Activated CD8-positive, alpha-beta memory T cell treated with anti-CD3 and anti-CD28 coated beads for 24 hours (primary cell): ENCODE measurements at places on chromosomes 13 and 19.

GRCh38 chr19:48821633-48822032, 10.8 kb upstream of the BCAT2 start:
- DNase-seq, result no peak

GRCh38 chr13:64688893-64689677, 2541.1 kb downstream of the PCDH9 start:
- DNase-seq, result no peak

DNA sequence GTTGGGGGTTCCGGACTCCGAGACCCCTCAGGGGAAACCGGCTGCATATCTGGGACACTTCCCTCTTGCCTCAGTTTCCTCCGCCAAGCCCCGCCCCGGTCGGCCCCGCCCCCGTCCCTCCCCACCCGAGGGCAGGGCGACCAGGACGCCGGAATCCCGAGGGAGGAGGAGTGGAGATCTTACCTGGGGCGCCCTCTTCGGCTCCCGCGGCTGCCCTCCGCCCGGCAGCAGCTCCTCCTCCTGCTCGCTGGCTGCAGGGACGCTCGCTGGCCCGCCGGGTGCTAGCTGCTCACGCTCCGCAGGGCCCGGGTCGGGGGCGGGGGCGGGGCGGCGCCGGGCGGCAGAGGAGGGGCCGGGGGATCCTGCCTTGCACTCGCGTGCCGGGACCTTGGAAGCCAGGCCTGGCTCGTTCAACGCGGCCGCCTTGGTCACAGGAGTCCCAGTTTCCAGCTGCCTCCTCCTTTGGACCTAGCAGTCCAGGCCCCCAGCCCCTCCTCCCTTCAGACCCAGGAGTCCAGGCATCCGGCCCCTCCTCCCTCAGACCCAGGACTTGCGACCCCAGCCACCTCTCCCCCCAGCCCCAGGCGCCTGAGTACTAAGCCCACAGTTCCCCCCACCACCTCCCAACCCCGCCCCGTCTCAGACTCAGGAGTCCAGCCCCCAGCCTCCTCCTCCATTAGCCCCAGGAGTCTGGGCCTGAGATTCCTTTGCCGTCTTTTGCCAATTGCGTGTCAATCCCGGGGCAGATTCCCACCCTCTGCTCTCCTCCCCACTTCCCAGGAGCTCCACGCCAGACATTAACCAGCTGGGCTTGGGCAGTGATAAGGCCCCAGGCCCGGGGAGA, at the start of gene NTF4:
NTF4 (minus strand) TSS at position 51 of the 844 bp plus-strand sequence. CDS start 2,821 bp downstream, outside the sequence.
- no peak for DNase-seq

GRCh38 chr19:6459262-6460098, at the start of gene SLC25A23:
TSS of gene SLC25A23 (minus strand) at chr19:6459792. CDS start at chr19:6459628, 164 bp downstream.
- DNase-seq, result peak; percentile 84

GRCh38 chr19:11506101-11506555, 489 bp upstream of the ZNF653 start:
- no peak for DNase-seq

GRCh38 chr19:29711584-29712132, 3.4 kb downstream of the C19orf12 start:
- no peak for DNase-seq
